Naive thymus-derived CD4-positive, alpha-beta T cell (primary cell): ENCODE measurements at places on chromosomes 5 and 9.

DNA sequence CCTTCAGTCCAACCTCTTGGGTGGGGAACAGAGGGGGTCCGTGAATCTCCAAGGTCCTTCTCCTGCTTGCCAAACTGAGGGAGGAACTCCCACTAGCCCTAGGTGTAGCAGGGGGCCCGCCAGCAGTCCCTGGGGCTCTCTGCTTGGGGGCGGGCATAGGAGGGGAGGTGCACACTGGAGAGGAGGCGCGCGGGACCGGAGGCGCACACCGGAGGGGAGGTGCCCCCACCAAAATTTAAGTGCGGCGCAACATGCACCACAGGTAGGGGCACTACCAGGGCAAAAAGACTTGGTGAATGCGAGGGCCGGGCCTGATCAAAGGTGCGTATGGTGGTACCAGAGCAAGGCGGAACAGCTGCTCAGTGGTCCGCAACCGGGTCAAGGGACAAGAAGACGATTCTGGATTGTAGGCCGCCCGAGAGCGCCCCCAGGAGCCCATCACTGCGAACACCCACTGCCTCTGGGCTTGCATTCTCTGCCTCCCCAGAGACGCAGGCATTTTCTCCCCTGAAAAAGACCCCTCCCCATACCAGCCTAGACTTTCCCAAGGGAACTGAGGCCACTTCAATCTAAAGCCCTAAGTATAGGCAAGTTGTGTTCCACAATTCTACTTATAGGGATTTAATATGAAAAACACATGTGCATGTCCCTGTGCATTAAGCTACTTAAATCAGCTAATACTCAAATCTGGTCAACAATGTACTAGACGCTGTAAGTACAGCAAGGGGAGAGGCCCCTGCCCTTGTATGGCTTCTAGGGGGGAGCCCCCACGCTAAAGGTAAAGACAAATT is 50.6 kb downstream of the TGFBI start:
- DNase-seq = no peak

- DNase-seq = no peak
Measured at GRCh38 chr5:121429761-121430160, 421.9 kb upstream of the FTMT start.

GRCh38 chr5:135604056-135604455 is 25.3 kb upstream of the CXCL14 start:
- DNase-seq = no peak

DNA sequence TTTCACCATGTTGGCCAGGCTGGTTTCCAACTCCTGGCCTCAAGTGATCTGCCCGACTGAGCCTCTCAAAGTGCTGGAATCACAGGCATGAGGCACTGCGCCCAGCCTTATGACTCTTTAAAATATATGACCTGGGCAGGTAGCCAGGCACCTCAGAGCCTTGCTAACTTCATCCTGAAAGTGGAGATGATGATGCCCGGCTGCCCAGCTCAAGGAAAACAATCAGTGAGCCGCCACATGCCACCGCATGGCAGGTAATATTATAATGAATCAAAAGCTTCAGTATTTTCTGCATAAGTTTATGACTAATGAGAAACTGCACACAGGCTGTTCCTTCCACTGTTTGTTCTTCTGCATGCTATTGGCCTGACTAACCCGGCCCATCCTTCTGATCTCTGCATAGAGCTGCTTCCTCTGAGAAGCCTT is 30.4 kb upstream of the DMRT1 start:
- DNase-seq = no peak

- no peak for DNase-seq
Measured at GRCh38 chr5:142492781-142493281, 168.0 kb upstream of the SPRY4 start.

GRCh38 chr5:89823046-89823445 is 586.5 kb downstream of the CETN3 start:
- no peak for DNase-seq

- no peak for DNase-seq
Measured at GRCh38 chr5:87404359-87404758, 8.4 kb downstream of the CCNH start.

DNA sequence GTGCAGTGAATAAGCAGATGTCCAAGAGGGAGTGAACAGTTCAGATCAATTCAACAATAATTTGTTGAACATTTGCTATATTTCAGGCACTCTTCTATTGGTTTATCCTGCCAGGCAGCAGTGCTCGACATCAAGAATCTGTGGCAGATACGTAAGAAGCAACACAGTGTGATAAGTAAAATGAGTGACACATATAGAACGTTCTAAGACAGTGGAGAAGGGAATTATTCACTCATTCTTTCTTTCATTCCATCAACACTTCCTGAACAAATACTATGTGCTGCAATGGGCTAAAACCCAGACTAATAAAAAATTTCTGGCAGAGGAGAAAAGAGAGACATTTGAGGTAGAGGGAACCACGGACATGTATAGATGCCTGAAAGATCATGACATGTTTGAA is 89.9 kb upstream of the GLIS3 start:
- no peak for DNase-seq

- DNase-seq = no peak
Measured at GRCh38 chr9:95584176-95584575, 67.4 kb upstream of the PTCH1 start.

GRCh38 chr5:114223866-114224265 is 138.0 kb upstream of the KCNN2 start:
- no peak for DNase-seq

DNA sequence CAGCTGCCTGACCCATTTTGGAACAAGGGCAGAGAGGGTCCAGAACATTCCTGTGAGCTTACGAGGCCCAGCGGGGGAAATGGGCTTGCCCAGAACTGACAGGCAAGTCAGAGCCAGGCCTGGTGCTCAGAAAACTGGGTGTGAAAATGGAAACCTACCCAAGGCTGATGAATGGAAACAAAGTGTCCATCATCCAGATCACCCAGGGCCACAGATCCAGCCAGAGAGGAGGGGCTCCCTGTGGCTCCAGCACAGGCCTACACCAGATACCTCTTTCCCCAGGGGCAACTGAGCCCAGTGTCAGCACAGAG is 3.1 kb downstream of the CLTB start:
- DNase-seq = no peak

DNA sequence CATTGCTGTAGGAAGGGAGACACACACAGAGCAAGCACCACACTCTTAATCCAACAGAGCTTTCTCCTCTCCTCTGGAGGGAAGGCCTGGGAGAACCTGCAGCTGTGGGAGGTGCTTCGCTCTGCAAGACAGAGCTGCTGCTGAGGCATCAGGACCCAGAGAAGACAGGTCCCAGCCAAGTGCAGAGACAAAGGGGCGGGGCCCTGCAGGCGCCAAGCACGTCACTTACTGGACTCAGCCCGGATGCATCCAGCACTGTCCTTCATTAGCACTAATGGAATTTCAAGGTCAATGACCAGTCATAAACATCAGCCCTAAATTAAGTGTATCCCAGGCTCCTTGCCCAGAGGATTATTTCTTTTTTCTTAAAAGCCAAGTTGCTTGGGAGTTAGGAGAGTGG is 337.1 kb upstream of the PANK3 start:
- no peak for DNase-seq

DNA sequence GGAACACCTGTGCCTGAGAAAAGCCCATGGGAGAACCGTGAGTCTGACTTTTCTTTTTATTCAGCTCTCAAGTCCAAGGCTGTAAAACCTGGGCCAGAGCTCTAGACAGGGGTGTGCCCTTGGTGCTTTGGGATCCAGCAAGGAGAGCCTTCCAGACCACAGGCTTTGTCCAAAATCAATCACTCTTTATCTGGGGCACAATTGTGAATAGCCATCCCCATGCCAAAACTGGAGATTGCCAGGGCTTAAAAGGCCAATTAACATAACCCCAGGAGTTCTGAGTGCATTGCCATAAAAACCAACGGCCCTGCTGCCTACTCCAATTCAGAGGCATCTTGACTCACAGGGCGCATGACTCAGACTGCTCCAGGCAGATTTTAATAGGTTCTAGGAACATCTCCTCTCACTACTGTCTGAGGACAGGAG is 391.8 kb downstream of the ARHGEF28 start:
- DNase-seq = no peak

DNA sequence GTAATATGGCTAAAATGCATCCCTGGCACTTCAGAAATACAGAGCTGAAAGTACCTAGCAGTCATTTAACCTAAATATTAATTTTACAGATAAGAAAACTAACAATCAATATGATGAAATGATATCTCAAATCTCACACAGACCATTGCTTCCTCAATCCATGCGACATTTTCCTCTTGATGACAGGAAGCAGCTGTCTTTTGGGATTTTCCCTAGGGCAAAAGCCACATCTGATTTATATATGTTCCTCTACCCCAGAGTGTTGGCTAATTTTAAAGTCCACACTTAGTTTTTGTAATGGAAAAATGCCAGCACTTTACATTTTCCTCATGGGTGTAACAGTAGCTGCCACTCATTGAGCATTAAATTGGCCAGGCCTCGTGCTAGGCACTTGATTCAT is 47.7 kb upstream of the ITGA1 start:
- DNase-seq = no peak

- DNase-seq = no peak
Measured at GRCh38 chr5:154059039-154059430, 20.3 kb downstream of the MFAP3 start.

GRCh38 chr9:113355040-113355596 is 5.8 kb downstream of the BSPRY start:
- DNase-seq = no peak

GRCh38 chr9:126114850-126115460 is 211.7 kb upstream of the MVB12B start:
- DNase-seq = no peak

GRCh38 chr5:76537073-76537543 is 86.1 kb downstream of the F2RL2 start:
- no peak for DNase-seq

DNA sequence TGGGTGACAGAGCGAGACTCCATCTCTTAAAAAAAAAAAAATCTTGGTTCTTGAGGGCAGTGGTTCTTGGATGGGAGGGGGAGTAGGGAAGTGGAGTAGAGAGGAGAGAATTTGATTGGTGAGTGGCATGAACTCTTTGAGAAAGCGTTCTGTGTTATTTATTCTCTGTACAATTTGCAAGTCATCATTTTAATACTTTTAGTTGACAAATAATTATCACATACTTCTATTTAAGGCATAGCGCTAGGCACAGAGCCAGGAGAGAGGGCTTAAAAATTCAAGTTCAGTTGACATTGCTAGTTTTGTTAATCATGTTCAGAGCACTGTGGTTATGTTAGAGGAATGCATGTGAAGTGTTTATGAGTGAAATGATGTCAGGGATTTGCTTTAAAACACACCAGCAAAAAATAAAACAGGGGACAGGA is 24.6 kb downstream of the HSDL2 start:
- no peak for DNase-seq

DNA sequence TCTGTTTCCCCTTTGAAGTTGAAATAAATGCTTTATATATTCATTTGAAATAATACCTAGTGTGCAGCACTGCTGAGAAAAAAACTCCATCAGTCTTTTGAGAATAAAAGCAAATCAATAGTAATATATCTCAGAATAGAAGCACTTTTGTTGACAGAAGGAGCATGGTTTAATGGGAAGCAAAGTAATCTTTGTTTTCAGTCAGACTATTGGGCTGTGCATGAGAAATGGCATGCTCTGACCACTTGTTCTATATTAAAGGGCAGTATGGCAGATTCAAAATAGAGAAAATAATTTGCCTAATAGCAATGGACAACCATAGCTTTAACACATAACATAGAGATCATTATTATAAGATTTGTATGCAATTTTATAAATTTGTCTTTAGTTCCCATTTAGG is 12.4 kb downstream of the CDH10 start:
- no peak for DNase-seq

GRCh38 chr9:37801287-37801850 is 772 bp downstream of the DCAF10 start:
- peak; percentile 57 for DNase-seq

GRCh38 chr5:173693670-173694069 is 77.2 kb upstream of the BOD1 start:
- no peak for DNase-seq

DNA sequence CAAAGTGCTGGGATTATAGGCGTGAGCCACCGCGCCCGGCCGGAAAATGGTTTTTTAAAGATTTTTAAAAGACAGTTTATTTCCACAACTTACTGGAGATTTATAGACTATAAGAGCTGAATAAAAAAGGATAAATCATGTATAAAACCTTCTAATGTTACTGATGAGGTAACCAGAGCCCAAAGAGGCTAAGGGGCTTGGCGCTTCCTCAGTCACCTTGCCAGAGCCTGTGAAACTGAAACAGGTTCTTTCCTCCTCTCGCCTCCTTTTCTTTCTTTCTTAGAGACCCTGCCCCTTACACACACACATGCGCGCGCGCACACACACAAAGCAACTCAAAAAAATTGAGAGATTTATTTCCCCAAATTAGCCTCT is 69.8 kb downstream of the HSD17B3 start:
- no peak for DNase-seq

DNA sequence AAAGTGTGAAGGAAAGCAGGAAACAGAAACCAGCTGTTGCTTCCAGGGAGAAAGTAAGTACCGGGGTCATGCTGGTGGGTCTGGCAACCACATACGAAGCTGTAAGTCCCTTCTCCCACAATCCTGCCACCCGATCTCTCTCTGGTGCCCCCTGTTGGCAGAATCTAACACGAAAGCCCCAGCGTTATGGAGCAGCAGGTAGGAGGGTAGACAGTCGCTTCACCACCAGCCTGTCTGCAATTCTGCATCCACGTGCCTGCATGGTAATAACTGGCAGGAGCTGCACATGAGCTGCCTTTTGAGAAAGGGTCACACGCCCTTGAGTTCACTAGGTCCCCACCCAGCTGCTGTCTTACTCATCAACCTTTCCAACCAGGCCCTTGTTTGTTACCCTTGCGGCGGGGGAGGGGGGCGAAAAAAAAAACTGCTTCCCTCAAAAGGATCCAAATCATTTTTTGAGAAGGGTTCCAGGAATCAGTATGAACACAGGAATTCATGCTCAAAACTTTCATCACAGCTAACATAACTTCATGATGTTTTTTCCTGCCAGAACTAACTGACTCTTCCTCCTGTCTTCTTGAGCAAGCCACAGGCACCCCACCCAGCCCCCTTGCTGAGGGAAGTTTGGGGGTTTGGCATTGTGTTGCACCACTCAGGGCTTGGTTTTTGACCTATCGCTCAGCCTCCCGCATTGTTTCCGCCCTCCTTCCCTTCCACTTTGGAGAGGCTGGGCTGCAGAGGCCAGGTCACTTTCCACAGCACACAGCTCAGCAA is 19.6 kb upstream of the TMEM252 start:
- DNase-seq = peak; percentile 14

- DNase-seq = no peak
Measured at GRCh38 chr5:88889189-88890069, 6.4 kb upstream of the MEF2C start.

DNA sequence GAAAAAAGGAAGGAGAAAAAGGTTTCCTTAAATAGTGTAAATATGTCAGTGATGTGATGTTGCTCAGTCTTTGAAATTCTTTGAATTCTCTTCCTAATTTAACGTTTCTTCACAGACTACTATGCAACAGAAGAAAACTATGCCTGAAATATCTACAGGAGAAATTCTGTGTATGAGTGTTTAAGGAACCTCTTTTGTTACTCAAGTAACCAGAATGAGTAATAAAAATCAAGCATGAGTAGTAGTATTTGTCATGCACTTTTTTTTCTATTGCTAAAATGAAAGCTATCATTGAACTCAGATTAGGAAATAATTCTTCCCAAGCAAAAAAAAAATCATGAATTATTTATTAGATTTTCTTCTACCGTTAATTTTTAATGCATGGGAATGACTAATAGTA is 20.3 kb upstream of the THG1L start:
- DNase-seq = no peak
